Stimulated activated CD8-positive, alpha-beta memory T cell treated with anti-CD3 and anti-CD28 coated beads, Interleukin-7, amount 100 ng/mL, for 48 hours (primary cell): ENCODE measurements at places on chromosomes 7 and 10.

GRCh38 chr10:97683556-97684367 is 3.3 kb downstream of the AVPI1 start:
- DNase-seq, result no peak

GRCh38 chr10:94193466-94193924 is 169.2 kb downstream of the NOC3L start:
- DNase-seq, result no peak

DNA sequence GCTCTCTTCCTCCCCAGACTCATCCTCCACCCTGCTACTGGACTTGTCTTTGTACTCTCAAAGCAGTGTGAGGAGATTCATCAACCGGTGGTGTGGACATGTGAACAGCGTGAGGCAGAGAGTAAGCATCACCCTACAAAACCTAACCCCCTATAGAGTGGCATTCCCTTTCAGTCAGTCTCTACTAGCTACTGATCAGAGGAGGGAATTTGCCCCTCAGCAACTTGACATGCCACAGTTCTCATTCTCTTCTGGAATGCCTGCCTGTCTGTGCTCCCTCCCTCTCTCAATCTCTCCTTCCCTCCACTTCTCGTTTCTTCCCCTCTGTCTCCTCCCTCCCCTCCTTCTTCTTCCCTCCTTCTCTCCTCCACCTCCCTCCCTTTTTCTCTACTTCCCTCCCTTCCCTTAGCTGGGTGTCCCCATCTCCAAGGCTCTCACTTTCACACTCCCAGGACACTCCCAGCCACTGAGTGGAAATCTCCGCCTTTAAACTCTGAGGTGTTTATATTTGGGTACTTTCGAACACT is 24.6 kb downstream of the H2AZ2 start:
- DNase-seq, result no peak

DNA sequence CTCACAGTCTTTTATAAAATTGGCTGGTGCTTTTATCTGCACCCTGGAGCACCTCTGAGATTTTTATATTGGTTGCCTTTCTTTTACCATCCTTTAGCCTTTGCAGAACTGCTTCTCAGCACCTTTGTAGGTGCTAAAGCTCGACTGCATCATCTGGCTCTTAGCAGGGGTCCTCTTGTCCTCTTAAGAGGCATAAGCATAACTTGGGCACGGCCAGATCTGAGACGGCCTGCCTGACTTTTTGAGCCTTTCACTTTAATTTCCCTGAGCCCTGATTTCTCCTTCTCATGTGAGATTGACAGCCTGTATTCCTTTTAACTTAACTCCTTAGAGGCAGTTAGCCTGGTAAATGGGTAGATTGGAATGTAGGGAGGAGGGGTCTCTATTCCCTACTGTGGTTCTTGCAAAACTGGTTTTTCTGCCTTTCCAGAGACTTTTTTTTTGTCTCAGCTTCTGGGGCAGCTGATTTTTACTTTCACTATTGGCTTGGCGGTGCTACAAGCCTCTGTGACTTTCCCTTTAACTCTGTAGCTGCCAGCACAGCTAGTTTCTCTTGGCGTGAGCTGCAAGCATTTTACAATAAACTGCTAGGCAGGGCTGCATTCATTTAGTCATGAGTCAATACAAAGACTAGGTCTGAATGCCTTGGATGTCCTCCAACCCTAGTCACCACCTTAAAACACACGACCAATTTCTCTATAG is 24.0 kb downstream of the ZPBP start:
- no peak for DNase-seq

DNA sequence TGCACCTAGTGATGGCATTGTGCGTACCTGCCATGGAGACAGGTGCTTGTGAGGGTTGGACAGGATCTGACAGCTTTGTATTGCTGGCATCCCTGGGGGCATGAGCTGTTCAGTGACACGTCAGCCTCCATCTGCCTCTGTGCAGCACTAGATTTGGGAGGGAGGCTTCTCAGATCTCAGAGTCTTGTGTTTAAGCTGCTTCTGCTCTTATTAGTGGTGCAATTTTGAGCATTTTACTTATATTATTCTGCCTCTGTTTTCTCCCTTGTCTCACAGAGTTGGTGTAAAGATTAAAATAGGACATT is 5.1 kb downstream of the ARHGAP22 start:
- DNase-seq, result no peak

- DNase-seq, result no peak
Measured at GRCh38 chr7:39428221-39428620, 138.0 kb upstream of the YAE1 start.

DNA sequence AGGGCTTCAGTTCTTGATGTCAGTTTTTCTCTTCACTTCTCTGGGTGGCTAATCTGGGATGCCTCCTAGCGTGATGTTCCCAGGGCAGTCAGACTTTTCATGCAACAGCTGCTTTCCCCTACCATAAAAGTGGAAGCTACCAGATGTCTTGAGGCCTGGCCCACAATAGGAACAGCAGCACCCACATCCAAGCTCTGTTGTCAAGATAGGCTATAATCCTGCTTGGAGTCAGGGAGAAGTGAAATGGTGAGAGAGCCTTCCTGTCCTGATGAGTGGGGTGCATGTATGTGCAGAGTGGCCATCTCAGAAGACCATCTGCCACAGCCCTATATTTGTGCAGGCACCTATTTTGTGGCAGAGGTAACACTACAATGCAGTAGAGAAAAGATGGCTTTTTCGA is 108.0 kb downstream of the HTR5A start:
- no peak for DNase-seq

DNA sequence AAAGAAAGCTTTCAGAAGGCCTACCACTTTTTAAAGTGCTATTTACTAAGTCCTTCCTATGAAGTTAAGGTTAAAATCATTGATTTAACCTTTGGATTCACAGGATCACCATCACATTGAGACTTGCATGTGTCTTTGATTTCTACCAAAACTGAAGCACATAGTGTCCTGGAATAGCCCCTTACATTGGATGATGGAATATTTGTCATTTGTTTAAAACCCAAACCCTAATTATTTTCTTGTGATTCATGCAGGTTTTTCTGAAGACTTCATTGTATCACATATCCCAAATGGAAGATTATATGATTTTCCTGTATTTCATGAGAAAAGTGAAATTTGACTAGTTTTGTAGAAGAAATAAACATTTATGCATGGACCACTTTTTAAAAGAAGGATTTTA is 3.3 kb downstream of the SEMA3A start:
- DNase-seq, result no peak

GRCh38 chr10:70106958-70107791 is 25.4 kb downstream of the AIFM2 start:
- DNase-seq, result no peak

- DNase-seq, result no peak
Measured at GRCh38 chr7:137992104-137992549, 9.8 kb downstream of the CREB3L2 start.

DNA sequence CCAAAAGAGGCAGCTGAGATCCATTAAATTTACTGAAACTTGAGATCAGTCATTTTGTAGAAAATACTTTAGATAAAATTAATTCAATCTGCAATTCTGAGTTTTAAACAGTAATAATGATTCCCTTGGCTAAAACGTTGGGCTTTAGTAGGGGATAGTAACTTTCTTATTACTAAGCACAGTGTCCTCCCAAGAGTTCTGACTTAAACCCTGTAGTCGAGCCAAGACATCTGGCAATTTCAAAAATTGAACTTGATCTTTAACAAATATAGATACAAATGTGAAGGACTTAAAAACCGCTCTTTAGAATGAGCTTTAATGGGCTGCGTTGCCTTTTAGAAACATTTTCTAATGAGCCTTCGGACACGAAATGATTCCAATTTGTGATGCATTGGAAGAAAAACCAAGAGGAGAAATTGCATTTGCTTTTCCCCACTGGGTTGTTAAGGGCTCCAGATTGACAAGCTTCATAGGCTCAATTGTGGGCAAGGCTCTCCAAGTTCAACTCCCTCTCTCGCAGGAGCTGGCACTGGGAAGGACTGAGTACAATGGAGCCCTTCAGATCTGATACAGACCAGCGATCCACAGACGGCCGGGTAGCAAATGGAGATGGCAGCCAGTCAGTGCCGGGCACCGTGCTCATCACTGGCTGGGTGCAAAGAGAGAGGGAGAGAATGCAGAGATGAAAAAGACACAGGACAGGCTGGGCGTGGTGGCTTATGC is 921.3 kb upstream of the AUTS2 start:
- no peak for DNase-seq

DNA sequence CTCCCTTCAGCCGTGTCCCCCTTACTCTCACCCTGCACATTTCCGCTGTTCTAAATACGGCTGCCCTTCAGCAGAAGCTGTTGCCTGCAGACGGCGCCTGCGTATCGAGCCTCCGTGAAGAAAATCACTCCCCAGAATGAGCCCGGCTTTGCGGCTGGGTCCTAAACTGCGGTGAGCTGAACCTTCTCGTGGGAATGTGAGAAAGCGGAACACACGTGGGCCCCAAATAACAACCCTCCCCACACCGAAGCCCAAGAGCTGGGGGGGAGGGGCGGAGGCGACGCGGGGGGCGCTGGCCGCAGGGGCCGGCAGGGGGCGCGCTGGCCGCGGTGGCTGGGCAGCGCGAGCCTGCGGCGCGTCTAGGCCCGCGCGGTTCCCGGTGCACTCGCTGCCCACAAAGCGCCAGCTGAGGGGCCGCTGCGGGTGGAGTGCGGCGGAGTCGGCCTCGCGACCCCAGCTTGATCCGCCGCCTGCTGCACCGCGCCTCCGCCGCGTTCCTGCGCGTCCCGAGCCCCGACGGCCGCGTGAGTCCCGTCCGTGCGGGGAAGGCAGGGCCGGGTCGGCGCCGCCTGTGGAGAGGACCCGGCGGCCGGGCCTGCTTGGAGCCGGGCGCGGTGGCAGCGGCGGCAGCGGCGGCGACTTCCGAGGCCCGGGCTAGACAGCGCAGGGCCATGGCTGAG is at the start of gene ZNF398:
ZNF398 (plus strand) TSS at position 382 of the 680 bp plus-strand sequence; CDS start at position 672, 290 bp downstream.
- peak; percentile 58 for DNase-seq

DNA sequence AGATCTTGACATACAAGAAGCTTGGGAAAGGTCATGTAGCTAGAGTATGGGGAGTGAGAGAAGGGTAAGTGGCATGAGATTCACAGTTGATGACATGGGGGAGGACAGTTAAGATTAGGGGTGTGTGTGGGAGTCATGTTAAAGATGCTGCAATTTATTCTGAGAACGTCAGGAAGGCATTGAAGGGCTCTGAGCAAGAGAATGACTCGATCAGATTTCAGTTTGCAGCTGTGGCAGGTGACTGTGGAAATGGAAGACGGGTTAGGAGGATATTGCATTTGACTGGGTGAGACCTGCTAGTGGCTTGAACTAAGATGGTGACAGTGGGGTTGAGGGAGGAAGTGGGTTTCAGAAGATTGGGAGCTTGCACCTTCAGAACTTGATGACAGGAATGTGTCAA is 5.6 kb downstream of the CDC123 start:
- DNase-seq, result no peak

- DNase-seq, result no peak
Measured at GRCh38 chr10:29804025-29804852, 169.5 kb upstream of the SVIL start.

DNA sequence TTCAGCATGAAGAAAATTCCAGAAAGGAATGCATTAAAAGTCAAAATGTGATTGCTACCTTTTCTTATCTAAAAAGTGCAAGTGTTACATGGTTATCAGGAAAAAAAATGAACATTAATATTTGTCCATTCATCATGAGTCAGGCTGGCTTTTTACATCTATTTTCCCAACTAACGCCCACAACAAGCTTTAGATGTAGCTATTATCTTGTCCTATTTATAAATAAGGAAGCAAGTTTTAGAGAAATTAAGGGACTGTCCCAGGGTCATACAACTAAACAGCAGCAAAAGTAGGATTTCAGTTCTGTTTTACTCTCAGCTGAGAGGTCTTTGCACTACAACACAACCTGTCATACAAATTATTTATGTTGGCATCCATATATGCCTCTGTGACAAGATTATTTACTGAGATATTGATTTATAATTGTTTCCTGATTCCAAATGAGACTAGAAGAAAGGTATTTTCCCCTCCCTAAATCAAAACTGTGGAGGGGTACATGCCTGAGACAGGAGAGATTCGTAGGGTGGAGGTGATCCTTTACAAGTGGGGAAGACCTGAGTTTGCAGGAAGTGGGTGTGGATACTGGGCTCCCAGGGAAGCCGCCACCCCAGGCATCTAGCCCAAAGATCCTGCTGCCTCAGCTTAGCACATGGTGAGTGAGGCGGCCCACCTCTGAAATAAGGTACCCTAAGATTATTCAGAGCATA is 57.2 kb upstream of the ARID5B start:
- no peak for DNase-seq

GRCh38 chr10:66951896-66952295 is 26.1 kb downstream of the LRRTM3 start:
- DNase-seq, result no peak

GRCh38 chr10:89371079-89371478 is 6.8 kb upstream of the IFIT1B start:
- no peak for DNase-seq

GRCh38 chr7:65397730-65398142 is 24.1 kb downstream of the ZNF92 start:
- no peak for DNase-seq

DNA sequence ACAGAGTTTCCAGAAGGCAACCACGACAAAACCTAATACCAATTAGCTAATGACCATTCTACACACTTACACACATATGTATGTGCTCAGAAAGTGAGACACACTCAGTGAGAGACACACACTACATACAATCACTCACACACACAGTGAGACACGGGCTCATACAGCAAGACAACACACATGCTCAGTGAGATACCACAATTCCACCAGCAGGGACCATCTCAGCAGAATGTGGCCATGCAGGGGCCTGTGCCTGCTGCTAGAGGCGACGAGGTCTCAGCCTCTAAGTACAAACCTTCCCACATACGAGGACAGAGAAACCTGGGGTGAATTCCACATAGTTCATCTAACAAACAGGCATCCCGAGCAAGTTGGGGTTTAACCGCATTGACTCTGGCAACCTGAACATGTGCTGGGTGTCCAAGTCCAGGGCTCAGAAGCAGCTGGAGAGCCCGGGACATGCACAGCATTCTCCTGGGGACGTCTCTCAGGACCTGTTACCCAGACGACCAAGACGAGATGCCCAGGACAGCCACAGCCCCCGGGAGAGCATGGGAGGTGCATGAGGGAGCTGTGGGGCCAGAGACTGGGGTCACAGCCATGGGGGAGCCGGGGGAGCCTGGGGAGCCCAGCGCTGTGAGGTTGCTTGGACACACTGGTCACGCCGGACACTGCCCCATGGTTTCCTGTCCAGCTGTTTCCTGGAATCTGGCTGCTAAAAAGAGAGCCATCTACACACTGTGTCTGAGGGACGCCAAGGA is 523.6 kb downstream of the PTPRN2 start:
- no peak for DNase-seq

- no peak for DNase-seq
Measured at GRCh38 chr10:182441-183201, 47.4 kb downstream of the ZMYND11 start.

DNA sequence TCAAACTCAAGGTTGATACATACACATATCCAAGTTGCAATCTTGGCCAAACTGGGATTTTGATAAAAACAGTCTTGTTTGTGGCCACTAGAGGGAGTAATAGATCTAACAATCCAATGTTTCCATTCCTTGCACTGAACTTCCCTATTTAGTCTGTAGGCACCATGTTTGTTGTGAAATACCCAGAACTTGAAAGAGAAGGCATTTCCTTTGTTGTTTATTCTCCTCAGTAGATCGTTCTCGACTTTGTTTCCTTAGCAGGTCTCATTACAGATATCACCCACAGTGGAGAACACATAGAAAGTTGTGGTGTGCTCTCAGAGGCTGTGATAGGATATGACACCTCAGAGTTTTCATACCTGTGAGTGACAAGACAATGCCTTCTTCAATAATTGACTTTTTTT is 70.3 kb upstream of the MXI1 start:
- DNase-seq, result no peak
